ENCODE measurements at places on chromosomes 2 and 18. TPM values are rescaled to one million over a fixed set of nuclear protein-coding genes. Genes with fewer than 3 reads are reported as not detected.

Gene MYCN
- total RNA-seq: not detected

Gene GCKR
- total RNA-seq: not detected

Gene PLEKHH2
- total RNA-seq: 10.4 TPM

Gene SERPINB11
- not detected for total RNA-seq

Gene SLC23A3
- 3.1 TPM for total RNA-seq

Gene LYG2
- not detected for total RNA-seq

Gene FAM228A
- not detected for total RNA-seq

Gene HEATR5B
- 44.8 TPM for total RNA-seq

Gene ACVR1C
- total RNA-seq: 1.6 TPM

Gene KCNJ13
- not detected for total RNA-seq

Gene PMAIP1
- 1.0 TPM for total RNA-seq

Gene ERICH2
- not detected for total RNA-seq

Gene ADRA2B
- under 0.01 TPM for total RNA-seq

Gene SLC66A3
- 28.0 TPM for total RNA-seq

Gene CYS1
- total RNA-seq: 30.4 TPM

Gene REG3G
- total RNA-seq: 171 TPM

Gene RUFY4
- not detected for total RNA-seq

Gene TBR1
- total RNA-seq: not detected

Gene ALK
- total RNA-seq: under 0.01 TPM

Gene TANC1
- 23.3 TPM for total RNA-seq
